ENCODE measurements at places on chromosomes 3 and 15.

DNA sequence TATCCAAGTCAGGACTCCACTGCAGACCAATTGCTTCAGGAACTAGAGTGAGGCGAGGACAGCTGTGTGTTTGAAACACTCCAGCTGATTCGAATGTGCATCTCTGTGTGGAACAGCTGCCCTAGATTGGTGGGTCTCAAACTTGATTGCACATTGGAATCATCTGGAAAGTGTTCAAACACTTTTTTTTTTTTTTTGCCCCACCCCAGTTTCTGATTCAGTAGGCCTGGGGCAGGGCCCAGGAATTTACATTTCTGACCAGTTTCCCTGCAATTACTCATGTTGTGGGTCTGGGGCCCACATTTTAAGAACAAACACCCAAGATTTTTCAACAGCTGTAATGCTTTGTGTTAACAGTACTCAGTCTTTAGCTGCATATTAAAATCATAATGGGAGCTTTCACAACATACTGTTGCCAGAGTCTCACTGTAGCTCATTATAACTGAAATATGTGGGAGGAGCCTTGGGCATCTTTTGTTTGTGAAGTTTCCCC, 156.6 kb downstream of the NR1D2 start:
- DNase-seq: no peak

DNA sequence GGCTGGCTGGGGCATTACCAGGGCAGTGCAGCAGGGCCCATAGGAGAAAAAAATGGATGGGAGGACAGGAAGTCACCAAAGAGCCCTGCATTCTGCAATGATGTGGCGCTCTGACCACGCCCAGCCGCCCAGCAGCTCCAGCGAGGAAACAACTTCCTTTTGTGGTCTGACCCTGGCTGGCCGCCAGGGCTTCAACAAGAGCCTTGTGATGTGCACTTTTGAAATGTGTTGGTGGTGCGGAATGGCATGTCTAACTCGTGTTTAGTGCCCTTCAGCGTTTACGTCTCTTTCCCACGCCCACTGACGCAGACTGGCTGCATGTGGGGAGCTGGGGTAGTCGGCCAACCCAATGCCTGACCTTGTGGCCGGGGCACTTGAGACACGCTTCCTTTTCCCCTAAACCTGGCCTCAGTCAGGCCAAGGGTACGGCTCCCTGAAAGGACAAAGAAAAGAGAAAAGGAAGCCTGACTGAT, 81.9 kb upstream of the CTNNB1 start:
- DNase-seq: peak; percentile 59

- no peak for DNase-seq
Measured at GRCh38 chr3:72383883-72384282, 464.4 kb downstream of the SHQ1 start.

GRCh38 chr3:190621927-190622326, 108.0 kb downstream of the IL1RAP start:
- DNase-seq: no peak

DNA sequence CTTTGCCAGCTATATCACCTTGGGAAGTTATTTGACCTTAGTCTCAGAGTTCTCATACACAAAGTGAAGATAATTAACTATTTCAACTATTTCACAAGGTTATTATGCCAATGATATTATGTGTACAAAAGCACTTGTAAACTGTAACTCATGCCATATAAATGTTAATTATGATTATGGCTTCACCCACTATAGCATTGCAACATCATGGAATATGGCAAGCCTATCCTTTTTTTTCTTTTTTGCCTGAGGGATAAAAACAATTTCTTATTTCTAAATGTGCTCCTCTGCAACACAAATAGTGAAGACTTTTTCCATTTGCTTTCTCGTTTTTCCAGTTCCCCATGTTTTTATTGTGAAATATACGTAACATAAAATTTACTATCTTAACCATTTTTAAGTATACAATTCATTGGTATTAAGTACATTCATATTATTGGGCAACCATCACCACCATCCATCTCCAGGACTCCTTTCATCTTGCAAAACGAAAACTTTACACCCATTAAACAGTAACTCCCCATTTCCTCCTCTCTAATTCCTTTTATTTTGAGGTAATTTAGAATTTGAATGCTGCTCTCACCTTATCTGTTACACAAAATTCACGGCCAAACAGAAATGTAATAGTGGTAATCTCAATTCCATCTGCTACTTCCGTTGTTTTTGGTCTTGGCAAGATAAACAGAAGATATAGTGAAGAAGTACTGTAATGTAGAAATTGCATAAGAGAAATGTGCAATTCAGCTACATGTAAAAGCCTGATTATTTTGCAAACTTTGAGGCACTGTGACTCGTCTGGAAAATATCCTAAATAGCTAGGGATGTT, 46.3 kb downstream of the NANOGP8 start:
- no peak for DNase-seq

GRCh38 chr15:60626669-60627068, 147.7 kb upstream of the ICE2 start:
- DNase-seq: no peak

DNA sequence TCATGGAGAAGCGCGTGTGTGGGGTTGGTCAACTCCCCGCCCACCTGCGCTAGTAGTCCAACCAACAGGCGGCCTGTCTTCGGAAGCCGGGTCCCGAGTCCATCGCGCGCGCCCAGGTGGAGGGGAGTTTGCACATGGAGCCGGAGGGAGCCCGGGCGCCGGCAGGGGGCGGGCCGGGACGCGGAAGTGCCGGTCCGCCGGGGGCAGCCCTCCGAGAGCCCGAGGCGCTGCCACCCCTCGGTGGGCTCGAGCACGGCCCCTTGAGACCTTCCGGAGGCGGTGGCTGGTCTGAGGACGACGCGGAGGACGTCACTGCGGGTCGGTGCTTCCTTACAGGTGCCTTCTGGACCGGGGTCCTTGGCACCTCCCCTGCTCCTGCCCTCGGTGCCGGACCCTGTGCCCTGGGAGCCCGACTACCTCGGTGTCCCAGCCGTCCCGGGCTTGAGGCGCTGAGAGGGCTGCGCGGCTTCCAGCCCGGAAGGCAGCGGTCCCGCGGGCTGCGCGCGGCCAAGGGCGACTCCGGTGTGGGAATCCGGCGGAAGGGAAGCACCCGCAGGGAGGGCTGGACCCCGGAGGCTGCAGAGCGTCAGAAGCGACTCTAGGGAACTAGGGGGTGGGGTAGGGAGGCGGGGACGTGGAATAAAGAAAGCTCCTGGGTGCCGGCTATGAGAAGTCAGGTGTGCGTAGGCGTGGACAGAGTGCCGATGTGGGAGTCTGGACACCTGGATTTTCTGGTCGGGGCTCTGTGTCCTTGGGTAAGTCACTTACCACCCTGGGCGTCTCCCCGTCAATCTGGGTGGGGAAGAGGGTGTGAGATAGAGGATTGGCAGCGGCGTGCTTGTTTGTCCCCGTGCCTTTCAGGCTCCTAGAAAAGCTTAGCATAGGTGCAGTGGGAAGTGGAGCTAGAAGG, 212.3 kb downstream of the FGF12 start:
- DNase-seq: no peak

GRCh38 chr3:127848131-127849129, 26.1 kb upstream of the MGLL start:
- no peak for DNase-seq

GRCh38 chr3:171417813-171418212, 42.4 kb downstream of the TNIK start:
- DNase-seq: no peak

Data from T-helper 22 cell (primary cell).